ENCODE measurements at places on chromosomes 13 and 19.

DNA sequence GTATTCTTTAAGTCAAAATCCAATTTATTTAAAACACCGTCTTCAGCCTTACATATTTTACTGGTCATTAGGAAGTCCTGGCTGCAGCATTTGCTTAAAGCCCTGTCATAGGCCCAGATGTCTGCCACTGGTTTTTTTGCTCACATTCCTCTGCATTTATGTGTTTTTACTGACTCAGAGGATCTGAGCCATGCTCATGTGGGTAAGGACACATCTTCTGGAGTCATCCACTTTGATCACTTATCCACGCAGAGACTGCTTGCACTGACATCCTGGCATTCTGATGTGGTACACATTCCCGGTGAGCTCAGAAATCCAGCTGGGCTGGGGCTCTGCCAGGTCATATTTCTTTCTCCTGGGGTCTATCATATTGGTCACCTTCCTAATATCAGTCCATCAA is 531.7 kb upstream of the ARGLU1 start:
- DNase-seq = no peak

DNA sequence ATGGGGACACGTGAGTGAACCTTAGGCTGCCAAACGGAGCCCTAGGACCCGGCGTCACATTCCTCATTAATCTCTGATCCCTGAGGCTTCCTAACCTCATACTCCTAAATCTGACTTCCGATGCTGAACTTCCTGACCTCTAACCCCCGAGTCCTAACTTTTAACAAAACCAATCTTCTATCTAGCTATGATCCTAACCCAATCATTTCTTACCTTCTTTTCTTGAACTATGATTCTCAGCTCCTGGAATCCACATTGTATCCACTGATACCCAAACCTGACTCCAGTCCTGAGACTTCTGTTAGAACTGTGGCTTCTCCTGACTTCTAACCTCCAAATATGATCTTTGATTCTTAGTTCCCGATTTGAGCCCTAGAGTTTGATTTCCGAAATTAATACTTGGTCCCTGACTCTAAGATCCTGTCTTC is 447 bp downstream of the NFKBIB start:
- DNase-seq = no peak

- DNase-seq = peak; percentile 49
These were observed 6.9 kb downstream of the S1PR5 start for GRCh38 chr19:10510301-10510802.

DNA sequence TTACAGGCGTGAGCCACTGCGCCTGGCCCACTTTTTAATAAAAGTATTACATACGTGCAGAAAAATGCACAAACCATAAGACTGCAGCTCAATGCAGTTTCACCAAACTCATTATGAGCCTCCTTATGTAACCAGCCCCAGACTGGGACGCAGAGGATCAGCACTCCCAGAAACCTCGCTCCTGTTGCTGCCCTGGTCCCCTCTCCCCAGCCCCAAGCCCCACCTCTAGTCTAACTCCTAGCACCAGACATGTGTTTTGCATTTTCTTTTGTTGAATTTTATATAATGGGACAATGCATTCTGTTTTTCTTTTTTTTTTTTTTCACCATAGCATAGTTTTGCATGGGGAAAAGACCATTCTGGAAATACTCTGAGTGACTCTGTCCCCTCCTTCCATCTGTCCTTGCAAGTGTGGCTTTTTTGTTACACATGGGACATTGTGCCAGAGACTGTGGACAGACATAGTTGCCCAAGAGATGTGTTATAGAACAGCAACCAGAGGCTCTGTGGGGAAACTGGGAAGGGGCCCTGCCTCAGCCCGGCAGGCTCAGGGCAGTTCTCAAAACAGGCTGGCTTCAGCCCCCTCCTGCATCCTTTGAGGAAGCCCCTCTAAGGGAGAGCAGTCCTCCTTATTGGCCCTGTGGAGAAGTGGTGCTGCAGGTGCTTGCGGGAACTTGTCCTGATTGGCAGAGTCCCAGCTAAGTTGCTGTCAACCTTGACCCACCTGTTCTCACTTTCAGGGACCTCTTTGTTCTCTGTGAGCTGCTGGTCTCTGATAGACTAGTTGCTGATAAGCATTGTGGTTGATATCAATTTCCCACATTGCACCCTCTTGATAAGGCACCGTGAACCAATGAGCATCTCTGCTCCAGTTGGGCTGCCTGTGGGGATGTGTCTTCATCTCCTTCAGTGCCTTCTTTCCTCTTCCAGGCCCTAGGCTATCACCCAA is 13.8 kb upstream of the OLFM4 start:
- DNase-seq = no peak

DNA sequence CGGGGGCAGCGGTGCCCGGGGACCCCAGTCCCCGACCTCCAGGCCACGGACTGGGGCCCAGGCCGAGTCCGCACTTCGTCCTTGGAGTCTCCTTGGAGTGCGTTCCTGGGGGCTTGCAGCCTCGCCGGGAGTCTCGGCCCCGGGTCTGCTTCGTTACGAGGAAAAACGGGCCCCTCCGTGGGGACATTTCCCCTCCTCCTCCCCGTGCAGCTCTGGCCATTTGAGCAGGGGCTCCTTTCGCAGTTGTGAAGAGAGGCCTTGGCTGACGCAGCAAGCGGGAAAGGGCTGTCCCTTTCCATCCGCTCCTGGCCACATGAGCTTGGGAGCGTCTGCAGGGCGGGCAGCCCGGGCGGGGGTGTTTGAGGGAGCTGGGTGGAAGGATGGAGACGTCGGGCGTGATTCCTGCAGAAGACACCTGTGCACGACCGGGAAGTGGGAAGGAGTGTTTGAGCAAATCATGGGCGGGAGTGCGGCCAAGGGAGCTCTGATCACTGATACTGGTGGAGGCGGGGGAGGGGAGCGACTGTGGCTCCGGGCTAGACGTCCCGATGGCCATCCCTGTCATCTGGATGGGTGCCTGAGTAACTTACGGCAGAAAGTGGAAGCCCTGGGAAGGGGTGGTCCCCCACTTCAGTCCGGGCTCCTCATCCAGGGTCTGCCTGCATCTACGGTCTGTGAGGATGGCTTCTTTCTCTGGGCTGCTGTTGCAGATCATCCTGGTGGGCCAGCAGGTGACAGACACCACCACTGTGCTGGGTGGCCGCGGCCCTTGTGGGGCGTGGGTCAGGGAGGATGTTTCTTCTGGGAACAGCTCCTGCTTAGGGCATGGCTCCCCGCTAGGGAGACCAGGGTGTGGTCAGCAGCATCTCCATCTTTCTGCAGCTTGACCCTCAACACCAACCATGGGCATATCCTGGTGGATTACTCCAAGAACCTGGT is 736 bp downstream of the GPI start:
- no peak for DNase-seq

GRCh38 chr19:4709440-4710280 is 14.0 kb downstream of the DPP9 start:
- peak; percentile 20 for DNase-seq

DNA sequence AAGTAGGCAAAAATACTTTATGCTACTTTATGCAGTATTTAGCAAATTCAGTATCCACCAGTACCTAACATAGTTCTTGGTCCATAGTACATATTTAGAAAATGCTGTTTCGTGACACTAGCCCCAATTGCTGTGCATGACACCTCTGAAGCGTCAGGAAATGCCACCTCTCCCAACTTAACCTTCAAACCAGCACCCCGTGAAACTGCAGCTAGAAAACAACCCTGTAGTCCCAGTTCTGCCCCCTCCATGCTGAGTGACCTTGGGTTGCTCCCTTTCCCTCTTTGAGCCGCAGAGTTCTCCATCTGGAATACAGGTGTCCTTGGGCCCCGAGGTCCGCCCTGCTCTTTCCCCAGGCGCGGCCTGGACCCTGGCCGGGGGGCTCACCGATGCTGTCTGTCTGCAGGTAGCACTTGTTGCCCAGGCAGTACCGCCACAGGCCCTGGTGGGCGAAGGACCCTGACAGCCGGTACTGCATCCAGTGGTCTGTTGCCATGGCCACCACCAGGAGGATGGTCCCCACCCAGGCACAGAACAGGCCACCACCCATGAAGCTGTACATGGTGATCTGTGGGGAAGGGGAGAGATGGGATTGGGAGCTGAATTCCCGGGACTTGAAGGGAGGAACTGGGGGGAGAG is 773 bp downstream of the LIM2 start:
- no peak for DNase-seq

- no peak for DNase-seq
These were observed 1992.9 kb upstream of the PCDH20 start for GRCh38 chr13:63408331-63409189.
